ENCODE measurements at places on chromosomes 5 and 9.

DNA sequence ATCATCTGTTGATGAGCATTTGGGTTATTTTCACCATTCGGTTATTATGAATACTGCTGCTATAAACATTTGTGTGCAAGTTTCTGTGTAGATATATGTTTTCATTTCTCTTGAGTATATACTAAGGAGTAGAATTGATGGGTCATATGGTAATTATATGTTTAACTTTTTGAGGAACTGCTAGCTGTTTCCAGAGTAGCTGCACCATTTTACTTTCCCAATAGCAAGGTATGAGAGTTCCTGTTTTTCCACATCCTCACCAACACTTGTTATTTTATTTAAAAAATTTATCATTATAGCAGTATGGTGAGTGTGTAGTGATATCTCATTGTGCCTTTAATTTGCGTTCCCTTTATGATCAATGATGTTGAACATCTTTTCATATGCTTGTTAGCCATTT lies 29.2 kb downstream of the CD14 start:
- no peak for DNase-seq

GRCh38 chr9:69131682-69132081 lies 42.4 kb upstream of the TJP2 start:
- peak; percentile 97 for DNase-seq

- no peak for DNase-seq
These were observed 1.9 kb downstream of the NIM1K start for GRCh38 chr5:43193894-43194265.

GRCh38 chr9:113409481-113409880 lies 994 bp downstream of the POLE3 start:
- peak; percentile 13 for DNase-seq

- no peak for DNase-seq
These were observed 64.4 kb upstream of the COL15A1 start for GRCh38 chr9:98879094-98879962.

DNA sequence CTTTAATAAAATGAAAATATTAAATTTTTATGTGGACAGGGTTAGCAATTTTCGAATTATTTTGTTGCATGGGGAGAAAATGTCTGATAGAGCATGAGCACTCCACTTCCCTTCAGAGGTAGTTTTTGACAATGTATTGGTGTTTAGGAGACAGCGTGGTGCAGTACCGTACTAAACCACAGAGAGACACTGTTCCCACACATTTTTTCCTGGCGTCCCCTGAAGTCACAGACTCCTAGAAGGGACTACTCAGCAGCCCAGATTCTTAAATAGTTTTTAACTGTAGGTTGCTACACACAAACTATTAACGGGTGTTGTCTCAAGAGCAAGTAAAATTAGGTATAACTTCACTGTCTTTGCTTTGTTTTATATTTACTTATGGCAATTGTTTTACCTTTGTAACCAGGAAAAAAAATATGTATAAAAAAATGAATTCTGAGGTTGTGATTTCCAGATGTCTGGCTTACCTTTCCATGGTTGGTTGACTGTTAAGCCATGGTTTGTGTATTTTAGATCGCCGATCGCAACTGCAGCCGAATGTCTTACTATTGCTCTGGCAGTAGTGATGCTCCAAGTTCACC lies 171.2 kb downstream of the DOCK8 start:
- peak; percentile 46 for DNase-seq

DNA sequence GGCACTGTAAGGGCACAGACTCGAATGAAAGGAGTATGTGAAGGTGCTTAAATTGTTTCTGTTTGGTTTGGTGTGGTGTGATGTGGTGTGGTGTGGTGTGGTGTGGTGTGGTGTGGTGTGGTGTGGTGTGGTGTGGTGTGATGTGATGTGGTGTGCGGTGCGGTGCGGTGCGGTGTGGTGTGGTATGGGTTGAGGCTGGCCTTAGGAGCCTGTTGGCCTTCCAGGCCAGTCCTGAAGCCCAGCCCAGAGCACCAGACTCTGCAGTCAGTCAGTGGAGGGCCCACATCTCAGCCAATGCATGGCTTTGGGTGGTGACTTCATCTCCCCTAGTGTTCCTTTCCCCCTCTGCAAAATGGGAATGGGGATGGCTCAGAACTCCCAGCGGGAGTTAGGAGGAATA lies 85.8 kb downstream of the KCNIP1 start:
- DNase-seq, result no peak

- no peak for DNase-seq
These were observed 87.4 kb downstream of the ZNF608 start for GRCh38 chr5:124658867-124659557.

GRCh38 chr5:122126177-122126755 lies 3.1 kb upstream of the ZNF474 start:
- DNase-seq, result peak; percentile 79

- no peak for DNase-seq
These were observed 176.7 kb upstream of the TBC1D2 start for GRCh38 chr9:98432134-98432533.

DNA sequence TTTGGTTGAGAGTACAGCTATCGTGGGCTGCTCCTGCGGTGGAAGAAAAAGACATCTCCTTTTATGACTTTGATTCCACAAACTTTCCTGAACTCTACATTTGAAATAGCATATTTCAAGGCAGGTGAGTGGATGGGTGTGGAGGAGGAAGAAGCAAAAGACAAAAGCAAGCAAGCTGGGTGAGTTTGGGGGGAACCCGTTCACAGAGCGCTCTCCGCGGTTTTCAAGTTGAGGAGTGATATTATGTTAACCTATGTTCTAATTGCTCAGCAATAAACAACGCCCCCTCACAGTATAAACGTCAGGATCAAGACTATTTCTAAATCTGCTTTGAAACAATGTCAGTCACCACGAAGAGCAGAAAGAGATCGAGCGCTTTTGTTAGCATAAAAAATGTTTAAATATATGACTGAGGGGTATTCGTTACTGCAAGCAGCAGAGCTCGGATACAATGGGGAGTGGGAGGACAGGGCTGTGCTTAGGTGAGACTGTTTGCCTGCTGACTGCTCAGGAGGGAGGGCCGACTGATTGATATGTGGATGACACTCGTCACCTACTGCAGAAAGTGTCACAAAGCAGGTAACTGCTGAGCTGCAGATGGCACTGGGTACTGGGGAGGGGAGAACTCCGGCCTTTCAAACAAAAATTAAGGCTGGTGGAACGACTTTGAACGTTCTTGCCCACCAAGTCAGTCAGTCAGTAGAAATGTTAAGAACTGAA lies 236.5 kb downstream of the DRD1 start:
- no peak for DNase-seq

GRCh38 chr9:75084081-75084672 lies 3.8 kb downstream of the NMRK1 start:
- no peak for DNase-seq

DNA sequence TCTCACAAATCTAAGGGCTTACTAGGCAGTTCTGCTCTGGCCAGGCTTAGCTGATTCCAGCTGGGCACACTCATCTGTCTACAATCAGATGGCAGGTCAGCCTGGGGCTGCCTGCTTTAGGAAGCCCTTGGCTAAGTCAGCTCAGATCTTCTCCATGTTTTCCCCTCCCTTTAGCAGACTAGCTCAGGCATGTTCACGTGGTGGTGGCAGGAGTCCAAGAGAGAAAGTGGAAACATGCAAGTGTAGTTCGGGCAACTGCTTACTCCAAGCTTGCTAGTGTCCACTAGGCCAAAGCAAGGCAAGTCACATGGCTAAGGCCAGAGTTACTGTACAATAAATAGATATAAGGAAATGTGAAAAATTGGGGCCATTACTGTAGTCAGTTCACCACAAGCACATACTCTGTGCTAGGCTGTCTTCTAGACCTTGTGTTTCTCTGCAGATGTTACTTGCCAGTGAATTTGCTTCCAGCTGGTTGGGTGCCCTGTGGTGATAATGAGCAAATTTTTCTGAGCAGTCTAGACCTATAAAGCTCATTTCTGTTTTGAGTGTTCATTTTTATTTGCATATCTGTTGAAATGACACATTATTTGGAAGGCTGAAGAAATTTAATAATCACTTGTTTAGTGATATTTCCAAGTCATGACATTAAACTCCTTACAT lies 38.3 kb downstream of the RECK start:
- DNase-seq, result peak; percentile 57

DNA sequence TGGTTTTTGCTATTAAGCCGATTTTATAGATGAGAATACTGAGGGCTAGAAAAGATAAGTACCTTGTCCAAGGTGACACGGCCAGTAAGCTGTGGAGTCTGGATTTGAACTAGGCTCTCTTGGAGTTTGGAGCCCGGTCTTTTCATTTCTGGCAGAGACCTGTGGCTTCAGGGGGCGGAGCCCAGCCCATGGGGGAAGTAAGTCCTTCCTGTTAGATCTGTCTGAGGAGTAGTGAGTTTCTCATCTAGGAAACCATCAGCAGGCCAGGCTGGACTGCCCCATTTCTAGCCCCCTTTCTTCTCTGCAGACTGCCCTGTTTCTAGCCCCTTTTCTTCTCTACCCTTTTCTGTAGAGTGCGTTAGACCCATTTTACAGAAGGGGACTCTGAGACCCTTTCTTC lies 521 bp upstream of the PTGS1 start:
- DNase-seq, result no peak

GRCh38 chr9:136882109-136882946 lies 4.0 kb upstream of the TRAF2 start:
- DNase-seq, result peak; percentile 89

GRCh38 chr5:141743866-141744272 lies 61.8 kb upstream of the ARAP3 start:
- DNase-seq, result no peak

DNA sequence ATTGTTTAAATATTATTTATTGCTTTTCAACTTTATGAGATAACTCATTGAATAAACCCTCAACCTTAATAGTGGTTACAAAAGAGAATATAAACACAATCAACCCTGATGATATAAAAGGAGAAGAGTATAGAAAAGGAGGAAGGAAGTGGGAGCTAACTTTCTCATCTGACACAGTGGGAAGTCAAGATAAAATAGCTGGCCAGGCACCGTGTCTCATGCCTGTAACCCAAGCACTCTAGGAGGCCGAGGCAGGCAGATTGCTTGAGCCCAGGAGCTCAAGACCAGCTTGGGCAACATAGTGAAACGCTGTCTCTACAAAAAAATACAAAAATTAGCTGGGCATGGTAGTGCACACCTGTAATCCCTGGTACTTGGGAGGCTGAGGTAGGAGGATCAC lies 93.5 kb downstream of the PPP2R2B start:
- DNase-seq, result no peak

Data from EL (cell line).